AML-193 (cell line): ENCODE measurements at places on chromosomes 3 and 15.

DNA sequence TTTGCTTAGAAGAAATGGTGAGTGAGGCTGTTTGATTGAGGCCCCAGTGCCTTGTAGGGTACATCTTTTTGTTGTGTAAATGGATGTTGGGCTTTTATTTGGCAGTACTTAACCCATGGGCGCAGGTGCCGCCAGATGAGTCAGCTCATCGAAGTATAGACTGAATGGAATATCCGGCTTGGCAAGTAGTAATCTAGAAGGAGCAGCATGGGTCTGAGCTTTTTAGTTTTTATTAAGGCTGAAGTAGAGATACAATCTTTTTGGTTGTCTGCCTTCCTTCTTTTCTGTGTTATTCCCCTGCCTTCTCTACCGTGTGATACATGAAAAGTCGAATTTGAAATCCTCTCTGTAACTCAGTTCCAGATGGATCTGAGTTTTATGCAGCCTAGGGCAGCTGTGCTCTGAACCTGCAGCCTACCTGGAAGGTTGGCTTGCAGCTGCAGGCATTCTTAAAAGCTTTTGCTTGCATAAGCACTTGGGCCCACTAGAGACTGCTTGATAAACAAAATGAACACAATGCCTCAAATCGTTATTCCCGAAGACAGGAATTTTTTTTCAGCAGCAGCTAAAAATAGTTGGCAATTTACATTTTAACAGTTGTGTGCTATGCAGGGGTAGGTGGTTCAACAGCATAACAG is 177.5 kb upstream of the CGNL1 start:
- DNase-seq, result no peak

GRCh38 chr3:10549617-10550230 is 44.3 kb upstream of the ATP2B2 start:
- no peak for DNase-seq

- no peak for DNase-seq
Measured at GRCh38 chr3:185713015-185713414, 111.8 kb downstream of the IGF2BP2 start.

- DNase-seq, result peak; percentile 93
Measured at GRCh38 chr3:72102112-72102616, 317.2 kb upstream of the PROK2 start.

GRCh38 chr3:194984066-194984465 is 286.9 kb downstream of the XXYLT1 start:
- DNase-seq, result no peak

DNA sequence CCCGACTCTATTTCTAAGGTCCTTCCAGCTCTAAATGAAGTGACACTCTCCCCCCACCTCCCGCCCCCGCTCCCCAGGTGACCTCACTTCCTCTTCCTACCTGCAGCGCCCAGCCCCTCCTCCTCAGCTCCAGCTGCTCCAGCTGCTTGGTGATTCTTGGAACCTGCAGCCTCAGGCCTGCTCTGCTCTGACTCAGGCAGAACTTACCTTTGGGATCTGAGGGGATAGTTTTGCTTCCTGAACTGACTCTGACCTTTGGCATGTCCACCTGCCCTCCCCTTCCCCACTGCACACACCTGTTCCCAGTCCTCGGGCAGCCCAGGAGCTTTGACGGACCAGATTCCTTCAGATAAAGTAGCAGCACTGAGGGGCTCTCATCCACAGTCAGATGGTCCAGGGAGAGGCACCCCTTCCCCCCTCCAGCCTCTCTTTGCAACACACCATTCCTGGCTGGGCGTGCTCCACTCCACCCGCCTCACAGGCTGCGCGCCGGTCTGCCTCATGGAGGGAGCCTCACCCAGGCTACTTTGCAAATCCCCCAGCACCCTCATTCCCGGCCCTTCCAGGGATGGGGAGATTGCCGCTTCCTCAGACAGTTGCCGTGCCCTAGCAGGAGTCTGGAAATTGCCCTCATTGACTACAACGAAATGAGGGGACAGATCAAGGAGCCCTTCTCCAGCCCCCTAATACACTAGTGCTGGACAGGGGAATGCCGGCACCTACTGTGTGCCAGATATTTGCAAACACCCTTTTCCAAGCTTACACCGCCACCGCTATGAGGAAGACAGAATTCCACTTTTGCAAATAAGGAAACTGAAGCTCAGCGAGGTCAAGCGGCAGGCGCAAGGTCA is 692 bp upstream of the C15orf39 start:
- DNase-seq, result no peak

DNA sequence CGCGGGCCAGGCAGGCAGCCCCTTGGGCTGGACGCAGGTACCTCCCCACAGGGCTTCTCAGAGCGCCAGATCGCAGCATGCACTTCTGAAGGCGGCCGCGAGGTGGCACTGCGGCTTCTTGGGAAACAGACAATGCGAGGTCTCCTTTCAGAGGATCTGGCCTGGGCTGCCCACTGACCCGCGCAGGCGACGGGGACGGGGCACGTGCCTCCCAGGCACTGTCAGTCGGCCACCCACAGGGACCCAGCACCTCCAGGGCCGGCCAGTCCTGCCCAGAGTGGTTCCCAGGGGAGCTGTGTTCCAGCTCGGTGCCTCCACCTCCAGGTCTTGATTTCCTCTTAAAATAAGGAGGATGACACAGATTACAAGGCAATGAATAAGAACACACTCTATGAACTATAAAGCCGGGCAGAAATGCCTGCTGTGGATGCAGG is 24.4 kb upstream of the TXNRD3 start:
- DNase-seq, result peak; percentile 71

GRCh38 chr3:25899352-25900101 is 109.6 kb downstream of the OXSM start:
- DNase-seq, result no peak

- DNase-seq, result no peak
Measured at GRCh38 chr3:78483090-78483489, 1284.7 kb downstream of the ROBO1 start.

DNA sequence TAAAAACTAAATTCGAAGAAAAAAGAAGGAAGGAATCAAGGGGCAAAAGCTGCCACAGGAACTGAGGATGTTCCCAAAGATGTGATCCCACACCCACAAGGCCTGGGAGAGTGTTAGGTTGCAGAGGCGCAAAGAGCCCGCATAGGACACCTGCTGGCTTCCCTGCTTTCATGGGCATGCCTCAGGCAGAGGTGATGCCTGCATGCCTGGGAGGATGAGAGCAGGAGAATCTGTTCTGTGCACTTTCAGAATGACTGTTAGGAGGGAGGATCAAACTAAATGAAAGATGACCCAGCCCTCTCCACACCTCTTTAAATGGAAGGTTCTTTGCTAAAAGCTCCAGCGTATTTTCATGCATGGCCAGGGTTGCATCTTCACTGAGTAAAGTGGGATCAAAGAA is 162.4 kb downstream of the PLCL2 start:
- DNase-seq, result no peak

DNA sequence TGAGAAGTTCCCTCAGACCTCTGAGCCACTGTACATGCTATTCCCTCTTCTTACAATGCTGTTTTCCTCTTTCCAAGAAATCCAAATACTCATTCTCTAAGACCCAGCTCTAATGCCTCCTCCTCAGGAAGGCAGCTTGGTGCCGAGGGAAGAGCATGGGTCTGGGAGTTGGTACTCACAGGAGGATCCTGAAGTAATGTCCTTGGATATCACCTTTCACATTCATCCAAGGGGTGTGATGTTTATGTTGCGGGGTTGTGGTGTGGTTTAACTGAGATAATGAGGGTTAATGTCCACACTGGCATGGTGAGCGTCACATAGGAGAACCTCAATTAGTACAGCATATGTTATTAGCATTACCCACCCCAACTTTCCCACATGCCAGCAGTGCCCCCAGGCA is 31.9 kb downstream of the MYL3 start:
- no peak for DNase-seq

DNA sequence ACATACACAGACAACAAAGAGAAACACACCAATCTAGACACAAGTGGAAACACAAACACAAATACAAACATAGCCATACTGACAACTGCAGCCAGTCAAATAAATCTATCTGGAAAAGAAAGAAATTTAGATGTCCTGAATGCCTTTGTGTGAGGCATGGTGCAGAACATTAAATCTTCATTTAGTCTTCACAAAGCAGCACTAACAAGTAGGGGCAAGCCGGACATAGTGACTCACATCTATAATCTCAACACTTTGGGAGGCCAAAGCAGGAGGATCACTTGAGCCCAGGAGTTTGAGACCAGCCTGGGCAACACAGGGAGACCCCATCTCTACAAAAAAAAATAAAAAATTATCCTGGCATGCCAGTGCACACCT is 11.7 kb downstream of the MEGF11 start:
- no peak for DNase-seq

- peak; percentile 81 for DNase-seq
Measured at GRCh38 chr3:52231502-52232278, 6.2 kb upstream of the TLR9 start.

GRCh38 chr3:192940129-192940528 is 22.5 kb upstream of the MB21D2 start:
- DNase-seq, result no peak

- DNase-seq, result peak; percentile 43
Measured at GRCh38 chr3:145776782-145777408, 384.1 kb downstream of the PLOD2 start.

DNA sequence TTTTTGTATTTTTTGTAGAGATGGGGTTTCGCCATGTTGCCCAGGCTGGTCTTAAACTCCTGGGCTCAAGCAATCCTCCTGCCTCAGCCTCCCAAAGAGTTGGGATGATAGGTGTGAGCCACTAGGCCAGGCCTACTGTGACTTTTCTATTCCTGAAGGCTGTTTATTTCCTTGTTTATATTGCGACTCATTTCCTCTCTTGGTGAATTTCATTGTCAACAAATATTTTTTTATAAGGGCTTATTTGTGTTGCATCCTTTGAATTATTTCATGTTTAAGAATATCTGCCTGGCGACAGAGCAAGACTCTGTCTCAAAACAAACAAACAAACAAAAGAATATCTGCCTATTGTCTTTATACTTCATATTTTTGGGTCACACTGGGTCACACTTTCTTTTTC is 29.4 kb upstream of the MCCC1 start:
- no peak for DNase-seq

- DNase-seq, result no peak
Measured at GRCh38 chr15:51680321-51680720, 982 bp upstream of the SCG3 start.

DNA sequence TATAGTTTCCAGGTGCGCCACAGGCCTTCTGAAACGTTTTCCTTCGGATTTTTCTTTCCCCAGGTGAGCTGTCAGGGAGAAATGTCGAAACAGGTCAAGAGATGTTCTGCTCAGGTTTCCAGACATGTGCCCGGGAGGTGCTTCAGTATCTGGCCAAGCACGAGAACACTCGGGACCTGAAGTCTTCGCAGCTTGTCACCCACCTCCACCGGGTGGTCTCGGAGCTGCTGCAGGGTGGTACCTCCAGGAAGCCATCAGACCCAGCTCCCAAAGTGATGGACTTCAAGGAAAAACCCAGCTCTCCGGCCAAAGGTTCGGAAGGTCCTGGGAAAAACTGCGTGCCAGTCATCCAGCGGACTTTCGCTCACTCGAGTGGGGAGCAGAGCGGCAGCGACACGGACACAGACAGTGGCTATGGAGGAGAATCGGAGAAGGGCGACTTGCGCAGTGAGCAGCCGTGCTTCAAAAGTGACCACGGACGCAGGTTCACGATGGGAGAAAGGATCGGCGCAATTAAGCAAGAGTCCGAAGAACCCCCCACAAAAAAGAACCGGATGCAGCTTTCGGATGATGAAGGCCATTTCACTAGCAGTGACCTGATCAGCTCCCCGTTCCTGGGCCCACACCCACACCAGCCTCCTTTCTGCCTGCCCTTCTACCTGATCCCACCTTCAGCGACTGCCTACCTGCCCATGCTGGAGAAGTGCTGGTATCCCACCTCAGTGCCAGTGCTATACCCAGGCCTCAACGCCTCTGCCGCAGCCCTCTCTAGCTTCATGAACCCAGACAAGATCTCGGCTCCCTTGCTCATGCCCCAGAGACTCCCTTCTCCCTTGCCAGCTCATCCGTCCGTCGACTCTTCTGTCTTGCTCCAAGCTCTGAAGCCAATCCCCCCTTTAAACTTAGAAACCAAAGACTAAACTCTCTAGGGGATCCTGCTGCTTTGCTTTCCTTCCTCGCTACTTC is 3.8 kb downstream of the BHLHE40 start:
- DNase-seq, result no peak
